ENCODE measurements at places on chromosomes 1 and 21.

DNA sequence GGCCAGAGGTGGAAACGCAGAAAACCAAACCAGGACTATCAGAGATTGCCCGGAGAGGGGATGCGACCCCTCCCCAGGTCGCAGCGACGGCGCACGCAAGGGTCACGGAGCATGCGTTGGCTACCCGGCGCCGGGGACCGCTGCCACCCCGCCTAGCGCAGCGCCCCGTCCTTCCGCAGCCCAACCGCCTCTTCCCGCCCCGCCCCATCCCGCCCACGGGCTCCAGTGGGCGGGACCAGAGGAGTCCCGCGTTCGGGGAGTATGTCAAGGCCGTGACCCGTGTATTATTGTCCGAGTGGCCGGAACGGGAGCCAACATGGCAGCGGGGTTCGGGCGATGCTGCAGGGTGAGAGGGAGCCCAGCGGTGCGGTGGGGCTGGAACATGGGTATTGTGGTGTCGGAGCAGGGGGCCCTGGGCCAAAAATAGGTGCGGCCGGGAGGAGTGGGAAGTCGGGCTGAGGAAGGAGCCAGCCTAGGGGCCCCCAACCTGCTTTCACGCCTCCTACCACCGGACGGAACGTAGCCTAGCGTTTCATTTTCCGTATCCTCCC, at the start of gene ACADM:
Gene ACADM (plus strand): TSS at position 238 of the 551 bp plus-strand sequence. CDS start 79 bp downstream, at position 317.
- DNase-seq = peak; percentile 96

DNA sequence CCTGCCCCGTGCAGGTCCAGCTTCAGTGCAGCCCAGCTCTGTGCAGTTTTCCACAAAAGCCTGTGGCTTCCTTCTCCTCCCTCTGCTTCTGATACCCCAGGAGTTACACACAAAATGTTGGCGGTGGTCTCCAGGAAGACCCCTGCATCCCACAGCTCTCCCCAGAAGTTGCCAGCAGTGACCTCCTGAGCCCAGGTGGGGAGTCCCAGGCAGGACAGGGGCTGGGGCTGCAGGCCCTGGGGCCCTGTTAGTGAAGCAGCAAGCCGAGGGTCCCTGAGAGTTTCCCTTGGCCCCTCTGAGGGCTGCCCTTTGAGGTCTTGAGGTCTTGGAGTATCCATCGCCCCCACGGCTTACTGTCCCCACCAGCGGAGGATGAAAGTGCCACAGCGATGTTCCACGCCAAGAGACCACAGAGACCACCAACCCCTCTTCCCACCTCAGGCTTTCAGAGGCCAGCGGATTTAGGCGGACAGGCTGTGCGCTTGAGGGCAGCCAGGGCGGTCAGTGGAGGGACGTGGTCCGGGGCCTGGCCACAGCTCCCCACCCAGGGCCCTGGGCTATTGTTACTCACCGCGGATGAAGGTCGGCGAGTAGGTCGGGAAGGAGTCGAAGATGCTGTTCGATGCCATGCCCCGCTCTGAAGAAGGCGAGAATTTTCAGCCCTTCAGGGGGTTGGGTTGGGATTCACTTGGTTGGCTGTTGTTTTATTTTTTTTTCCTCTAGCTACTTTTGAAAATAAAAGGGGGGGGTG, 34.0 kb upstream of the RUNX3 start:
- DNase-seq = no peak

GRCh38 chr1:117613969-117614729, 8.3 kb downstream of the TENT5C start:
- DNase-seq = no peak

GRCh38 chr1:156122086-156122485, 7.6 kb downstream of the LMNA start:
- DNase-seq = no peak

- DNase-seq = no peak
Observed at GRCh38 chr1:107246775-107247345, 106.0 kb downstream of the NTNG1 start.
